ENCODE measurements at places on chromosomes 6 and 20.

- DNase-seq, result no peak
These were observed 492.0 kb upstream of the SULF2 start for GRCh38 chr20:48277266-48277665.

DNA sequence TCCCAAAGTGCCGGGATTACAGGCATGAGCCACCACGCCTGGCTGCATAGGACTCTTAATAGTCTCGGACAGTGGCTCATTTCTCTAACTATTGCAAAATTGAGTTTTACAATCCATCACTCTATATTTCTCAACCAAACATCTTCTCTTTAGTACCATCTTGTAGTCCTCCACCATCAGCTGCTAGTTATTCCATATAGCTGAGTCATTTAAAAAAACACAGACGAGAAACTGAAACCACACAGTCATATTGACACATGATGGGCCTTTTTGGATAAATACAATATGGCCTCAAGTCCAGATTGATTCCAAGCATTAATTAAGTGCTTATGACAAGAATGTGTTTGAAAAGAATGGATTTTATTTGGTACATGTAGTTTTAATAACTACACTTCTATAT lies 599.1 kb downstream of the MEI4 start:
- no peak for DNase-seq

DNA sequence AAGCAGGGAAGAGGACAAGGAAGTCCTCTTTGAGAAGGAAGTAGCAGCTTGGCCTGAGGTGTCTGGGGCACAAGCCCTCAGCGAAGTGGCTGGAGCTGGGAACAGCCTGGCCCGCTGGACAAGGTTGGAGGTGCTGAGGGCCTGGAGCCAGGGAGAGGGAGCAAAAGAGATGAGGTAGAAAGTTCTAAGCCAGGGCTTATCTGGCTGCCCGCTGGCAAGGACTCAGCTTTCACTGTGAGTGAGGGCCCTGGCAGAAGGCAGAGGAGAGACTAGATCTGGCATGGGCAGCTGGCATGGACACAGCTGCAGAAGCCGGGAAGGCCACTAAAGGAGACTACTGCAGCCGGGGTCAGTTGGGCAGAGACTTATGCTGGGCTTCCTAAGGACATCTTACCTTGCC lies 21.8 kb upstream of the PCMTD2 start:
- no peak for DNase-seq

DNA sequence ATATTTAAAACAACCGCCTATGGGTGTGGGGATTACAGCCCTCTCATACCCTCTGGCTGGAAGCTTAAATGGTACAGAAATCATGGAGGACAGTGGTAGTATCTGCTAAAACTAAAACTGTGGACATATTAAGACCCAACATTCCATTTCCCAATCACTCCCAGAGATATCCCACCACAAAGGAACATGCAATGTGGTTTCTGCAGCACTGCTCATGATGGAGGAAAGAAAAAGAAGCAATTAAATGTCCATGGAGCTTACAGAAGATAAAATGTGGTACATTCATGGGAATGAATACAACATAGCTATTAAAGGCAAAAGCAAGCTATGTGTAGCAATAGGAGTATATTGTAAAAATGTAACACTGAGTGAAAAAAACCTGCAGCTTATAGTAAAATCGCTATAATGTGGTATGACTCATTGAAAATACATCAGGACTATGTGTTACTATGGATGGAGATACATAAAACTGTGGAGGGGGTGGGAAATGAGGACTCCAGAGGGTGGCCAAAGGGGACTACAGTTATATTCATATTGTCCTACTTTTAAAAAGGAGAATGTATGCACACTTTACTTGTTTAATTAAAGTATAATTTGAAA lies 22.9 kb upstream of the NNAT start:
- DNase-seq, result no peak

All from CD4-positive, alpha-beta T cell treated with Interleukin-6 for 4 hours (primary cell).